Jurkat, Clone E6-1 (cell line): ENCODE measurements at places on chromosomes 16 and 17.

DNA sequence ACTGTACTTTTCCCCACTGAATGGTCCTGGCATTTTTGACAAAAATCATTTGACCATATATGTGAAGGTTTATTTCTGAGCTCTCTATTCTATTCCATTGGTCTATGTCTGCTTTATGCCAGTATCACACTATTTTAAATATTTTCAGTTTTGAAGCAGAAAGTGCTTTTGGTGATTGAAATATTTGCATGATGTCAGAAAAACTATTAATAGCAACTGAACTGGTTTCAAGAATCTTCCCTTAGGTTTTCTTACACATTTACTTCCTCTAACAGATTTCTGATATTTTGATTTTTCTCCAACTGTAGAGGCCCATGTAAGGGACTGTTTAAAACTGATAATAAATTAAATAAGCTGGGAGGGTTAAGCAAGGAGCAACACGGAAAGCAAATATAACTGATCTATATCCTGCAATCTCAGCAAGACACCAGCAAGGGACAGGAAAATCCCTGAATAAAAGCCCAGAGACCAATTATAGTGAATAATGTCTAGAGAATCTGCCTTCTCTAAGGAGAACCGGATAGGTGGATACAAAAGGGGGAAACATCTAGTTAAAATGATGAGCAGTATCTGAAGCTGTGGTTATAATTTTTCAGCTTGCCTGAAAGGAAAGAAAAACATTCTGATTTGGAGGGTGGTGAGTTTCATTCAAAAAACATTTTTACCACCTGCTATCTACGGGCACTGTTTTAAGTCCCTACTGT lies 80.9 kb upstream of the STAC2 start:
- no peak for DNase-seq

GRCh38 chr16:86065711-86066110 lies 166.7 kb downstream of the IRF8 start:
- DNase-seq: no peak

GRCh38 chr17:5418858-5419355 lies 555 bp downstream of the NUP88 start:
- peak; percentile 67 for DNase-seq

- no peak for DNase-seq
Observed at GRCh38 chr16:30678586-30678970, 20.3 kb downstream of the FBRS start.

DNA sequence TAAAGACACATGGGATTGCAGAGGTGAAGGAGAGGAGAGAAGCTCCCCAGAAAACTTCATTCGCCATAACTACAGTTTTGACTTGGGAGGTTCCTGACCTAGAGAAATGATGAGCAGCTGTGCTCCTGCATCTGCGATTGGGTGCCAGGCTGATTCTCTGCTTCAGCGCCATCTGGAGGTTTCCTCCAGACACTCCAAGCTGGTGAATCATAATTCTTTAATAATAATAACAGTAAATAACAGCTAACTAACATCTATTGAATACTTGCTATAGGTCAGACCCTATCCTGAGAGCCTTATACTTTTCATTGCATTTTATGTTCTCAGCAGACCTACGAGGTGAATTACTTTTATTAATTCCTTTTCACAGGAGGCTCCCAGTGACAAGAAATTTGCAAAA lies 575.8 kb downstream of the TOX3 start:
- no peak for DNase-seq

- no peak for DNase-seq
Observed at GRCh38 chr17:68441070-68441770, 16.1 kb downstream of the WIPI1 start.

DNA sequence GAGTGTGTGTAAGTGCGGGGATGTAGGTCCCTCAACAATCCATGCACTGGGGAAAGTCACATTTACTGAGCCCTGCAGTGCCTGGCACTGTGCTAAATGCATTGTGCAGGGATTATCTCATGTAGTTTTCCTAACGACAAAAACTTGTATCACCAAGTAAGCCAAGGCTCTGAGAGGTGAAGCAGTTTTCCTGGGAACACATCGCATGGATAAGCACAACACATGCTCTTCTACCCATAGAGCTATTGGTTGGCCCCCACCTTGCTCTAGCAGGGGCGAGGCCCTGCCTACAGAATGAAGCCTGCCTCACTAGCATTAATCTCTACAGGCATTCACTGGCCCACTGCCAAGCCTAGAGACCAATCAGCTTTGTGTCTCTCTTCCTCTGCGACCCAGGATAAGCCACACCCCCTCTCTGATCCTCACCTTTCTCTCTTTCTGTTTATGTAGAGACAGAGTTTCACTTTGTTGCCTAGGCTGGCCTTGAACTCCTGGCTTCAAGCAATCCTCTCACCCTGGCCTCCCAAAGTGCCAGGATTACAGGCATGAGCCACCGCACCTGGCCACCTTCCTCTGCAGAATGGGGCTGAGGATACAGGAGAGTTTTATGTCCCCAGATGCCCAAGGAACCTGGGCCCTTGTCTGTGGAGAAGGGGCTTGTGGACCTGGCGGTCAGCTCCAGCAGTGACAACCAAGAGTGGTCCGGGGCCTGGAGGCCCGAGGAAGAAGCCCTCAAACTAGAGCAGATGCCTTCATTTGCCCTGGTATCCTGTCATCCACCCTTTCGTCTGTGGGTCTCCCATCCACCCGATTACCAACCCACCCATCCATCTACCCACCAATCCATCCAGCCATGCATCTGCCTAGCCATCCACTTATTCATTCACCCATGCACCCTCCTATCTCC lies 12.8 kb downstream of the CDH16 start:
- DNase-seq: peak; percentile 87

- peak; percentile 93 for DNase-seq
Observed at GRCh38 chr17:10149573-10150399, 48.6 kb downstream of the GAS7 start.

DNA sequence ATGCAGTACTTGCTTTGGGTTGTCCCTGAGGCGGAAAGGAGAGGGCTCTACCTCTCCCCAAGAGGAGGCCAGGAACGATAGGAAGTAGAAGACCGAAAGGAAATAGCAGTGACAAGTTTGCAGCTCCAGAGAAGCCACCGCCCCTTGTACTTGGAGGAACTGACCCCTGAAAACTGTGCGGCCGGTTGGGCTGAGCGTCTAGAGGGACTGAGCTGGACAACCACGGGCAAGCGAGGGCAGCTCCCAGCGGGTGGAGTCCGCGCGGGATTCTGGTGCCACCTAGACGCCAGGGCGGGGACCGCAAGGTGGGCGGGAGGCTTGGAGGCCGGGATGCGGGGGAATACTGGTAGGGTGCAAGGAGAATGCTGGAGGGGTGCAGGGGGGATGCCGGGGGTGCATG lies 1.3 kb upstream of the SLC6A4 start:
- DNase-seq: no peak

GRCh38 chr16:23385441-23385840 lies 67.5 kb downstream of the COG7 start:
- DNase-seq: no peak

- DNase-seq: no peak
Observed at GRCh38 chr16:72800524-72801161, 247.3 kb downstream of the ZFHX3 start.

GRCh38 chr17:77721846-77722160 lies 236.7 kb upstream of the TNRC6C start:
- no peak for DNase-seq

- no peak for DNase-seq
Observed at GRCh38 chr17:27079660-27080059, 214.3 kb upstream of the WSB1 start.

GRCh38 chr17:81566461-81567126 lies 14.4 kb upstream of the FAAP100 start:
- peak; percentile 57 for DNase-seq

DNA sequence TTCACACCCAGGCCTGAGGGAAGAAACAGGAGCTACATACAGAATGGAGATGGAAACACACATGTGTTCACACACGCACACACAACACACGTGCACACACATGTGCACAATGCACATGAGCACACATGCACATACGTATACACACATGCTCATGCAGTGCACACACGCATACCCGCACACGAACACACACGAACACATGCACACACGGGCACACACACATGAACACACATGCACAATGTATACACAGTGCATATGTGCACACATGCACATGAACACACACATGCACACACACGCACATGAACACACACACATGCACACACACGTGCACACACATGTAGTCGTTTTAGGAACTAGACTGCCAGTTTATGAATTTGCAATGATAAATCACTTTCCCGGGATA lies 49.3 kb upstream of the CDR2 start:
- no peak for DNase-seq
